Activated CD8-positive, alpha-beta memory T cell treated with anti-CD3 and anti-CD28 coated beads for 4 hours (primary cell): ENCODE measurements at places on chromosomes 4 and X.

GRCh38 chrX:155767051-155767875 is 113.9 kb upstream of the VAMP7 start:
- DNase-seq, result no peak

- DNase-seq, result no peak
Measured at GRCh38 chr4:158020734-158021346, 152.0 kb downstream of the GASK1B start.

DNA sequence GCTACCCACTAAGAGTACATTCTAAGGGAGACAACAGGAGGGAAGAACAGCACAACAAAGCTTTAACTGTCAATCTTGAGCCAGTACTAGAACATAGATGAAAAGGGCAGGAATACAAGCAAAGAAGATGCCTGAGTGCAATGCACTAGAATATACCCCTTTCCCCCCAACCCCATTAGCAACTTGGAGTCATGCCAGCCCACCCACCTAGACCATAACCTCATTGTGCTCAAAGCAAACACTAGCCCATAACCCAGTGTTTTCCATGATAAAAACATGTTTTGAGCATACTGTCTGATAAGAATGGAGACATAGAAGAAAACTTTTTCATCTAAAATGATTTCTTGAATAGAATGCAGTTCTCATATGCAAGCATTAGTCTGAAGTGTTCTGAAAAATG is 183.2 kb downstream of the RAP1GDS1 start:
- DNase-seq, result no peak

DNA sequence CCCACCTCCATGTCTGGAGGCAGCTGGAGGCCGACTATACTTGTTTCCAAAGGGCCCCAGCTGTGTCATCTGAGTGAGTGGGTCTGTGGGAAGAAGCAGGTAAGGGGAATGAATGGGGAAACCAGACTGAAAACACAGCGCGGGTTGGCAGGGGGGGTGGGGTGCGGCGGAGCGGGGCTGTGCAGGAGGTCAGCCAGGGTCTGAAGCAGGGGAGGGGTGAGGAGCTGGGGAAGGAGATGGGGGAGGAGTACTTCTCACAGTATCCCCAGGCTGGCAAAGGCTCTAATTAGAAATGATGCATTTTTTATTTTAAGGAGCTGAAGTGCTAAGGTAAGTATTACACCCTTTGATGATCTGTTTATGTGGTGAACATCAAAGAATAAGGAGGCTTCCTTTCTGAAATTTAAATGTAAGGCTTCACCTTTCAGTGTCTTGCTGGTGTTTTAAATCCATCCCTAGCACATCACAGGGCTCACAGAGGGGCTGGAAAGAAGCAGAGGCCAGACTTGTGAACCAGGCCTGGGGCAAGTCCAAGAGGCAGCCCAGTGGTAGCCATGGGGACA is 37.5 kb downstream of the SMIM20 start:
- no peak for DNase-seq

DNA sequence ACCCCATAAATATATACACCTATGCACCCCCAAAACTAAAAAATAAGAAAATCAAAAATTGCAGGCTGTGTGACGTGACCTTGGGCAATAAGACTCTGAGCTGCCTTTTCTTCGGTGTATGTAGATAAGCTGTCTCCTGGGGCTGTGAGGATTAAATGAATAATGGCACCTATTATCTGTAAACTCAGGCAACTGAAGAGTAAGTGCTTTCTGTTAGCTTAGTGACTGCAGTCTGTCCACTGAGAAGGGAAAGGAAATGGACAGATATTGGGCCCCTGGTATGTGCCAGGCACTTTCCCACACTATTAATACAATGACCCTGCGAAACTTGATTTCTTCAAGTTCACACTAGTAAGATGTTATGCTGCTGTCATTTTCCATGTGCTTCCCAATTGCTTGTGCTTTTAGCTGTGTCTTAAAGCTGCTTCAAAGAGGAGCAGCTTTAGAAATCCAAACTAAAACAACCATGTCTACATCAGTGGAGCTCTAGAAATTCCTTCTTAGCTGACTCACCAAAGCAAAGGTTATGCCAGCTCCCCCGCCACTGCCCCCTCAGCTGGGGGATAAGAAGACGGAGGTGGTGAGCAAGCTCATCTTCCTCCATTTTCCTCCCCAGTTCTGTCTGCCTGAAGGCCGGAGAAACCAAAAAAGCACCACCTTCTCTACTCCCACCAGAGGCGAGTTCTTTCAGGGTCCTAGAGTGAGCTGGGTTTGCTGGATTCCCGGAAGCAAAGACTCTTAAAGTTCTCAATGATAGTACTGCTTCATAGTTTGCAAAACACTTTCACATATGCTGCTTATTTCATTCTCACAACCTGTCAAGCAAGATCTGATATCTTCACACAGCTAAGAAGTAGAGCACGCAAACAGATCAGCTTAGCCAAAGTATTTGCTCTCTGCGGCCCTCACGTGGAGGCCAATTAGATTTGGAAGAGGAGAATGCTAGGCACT is 8.8 kb upstream of the DGAT2L6 start:
- DNase-seq, result no peak

GRCh38 chr4:159677521-159677920 is 574.6 kb downstream of the RAPGEF2 start:
- no peak for DNase-seq

DNA sequence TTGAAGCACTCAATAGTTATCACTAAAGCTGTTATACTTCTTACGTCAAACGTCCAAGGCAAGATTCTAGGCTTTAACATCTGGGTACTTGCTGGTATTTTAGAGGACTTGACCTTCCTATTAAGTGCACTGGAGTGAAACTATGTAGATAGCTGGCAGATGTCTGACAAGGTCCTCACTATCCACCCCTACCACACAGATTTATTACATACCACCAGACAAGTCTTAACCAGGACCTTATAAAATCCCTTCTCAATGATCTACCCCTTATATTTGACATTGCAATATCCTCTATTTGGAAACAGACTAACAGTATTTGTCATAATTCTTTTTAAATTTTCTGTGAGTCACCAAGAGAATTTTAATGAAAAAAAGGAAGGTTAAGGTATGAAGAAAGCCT is 78.8 kb downstream of the PDGFC start:
- no peak for DNase-seq

GRCh38 chrX:13990126-13990800 is 39.4 kb downstream of the GEMIN8 start:
- no peak for DNase-seq

- DNase-seq, result no peak
Measured at GRCh38 chrX:23742174-23742696, 841 bp downstream of the ACOT9 start.

GRCh38 chr4:8282742-8283141 is 13.2 kb downstream of the HTRA3 start:
- no peak for DNase-seq
